ENCODE measurements at places on chromosomes 5 and 9. TPM values are rescaled to one million over a fixed set of nuclear protein-coding genes. Genes with fewer than 3 reads are reported as not detected.

The LSM11 gene
- 4.6 TPM for total RNA-seq

DNA sequence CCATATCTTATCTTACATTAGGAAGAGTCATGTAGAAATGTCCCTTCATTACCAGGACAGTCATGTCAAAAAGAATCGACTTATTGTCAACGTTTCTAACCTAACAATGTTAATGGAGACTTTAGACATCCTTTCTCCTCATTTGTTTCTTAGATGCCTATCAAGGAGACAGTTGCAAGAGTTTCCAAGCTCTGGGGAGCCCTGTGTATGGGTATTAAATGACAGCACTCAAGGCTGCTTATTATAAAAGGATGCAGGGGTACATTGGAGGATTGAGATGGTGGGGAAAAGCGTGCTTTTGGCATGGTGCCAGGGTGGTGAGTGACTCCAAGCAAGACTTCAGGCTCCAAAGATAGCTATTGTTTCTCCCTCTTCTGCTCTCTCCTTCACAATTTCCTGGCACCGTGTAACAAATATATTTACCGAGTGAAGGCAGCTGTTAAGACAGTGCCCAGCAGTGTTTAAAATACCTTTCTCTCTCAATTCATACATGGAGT, 461.3 kb upstream of the CLINT1 start:
- DNase-seq, result no peak

DNA sequence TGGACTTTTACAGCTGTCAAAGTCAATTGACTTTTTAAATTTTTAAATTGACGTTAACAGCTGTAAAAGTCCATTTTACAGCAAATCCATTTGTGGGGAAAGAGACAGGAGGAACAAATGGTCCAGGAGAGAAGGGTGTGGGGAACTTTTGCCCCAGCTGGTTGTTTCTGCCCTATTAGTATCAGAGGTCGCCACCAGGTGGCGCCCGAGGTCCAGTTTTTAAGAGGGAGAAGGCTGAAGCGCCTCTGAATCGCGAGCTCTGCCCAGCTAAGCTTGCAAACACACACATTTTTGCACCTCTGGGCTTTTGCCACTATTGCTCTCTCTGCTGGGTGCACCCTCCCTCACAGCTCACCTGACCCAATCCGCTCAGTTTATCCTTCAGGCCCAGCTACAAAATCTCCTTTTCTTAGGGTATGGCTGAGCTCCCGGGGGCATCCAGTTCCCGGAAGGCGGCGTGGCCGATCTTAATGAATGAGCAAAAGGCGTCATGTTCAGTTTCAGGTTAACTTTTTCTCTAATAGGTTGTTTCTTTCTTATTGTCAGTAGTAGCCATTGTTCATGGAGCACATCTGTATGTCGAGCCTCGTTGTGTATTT, 6.3 kb upstream of the TTLL11 start:
- peak; percentile 59 for DNase-seq

DNA sequence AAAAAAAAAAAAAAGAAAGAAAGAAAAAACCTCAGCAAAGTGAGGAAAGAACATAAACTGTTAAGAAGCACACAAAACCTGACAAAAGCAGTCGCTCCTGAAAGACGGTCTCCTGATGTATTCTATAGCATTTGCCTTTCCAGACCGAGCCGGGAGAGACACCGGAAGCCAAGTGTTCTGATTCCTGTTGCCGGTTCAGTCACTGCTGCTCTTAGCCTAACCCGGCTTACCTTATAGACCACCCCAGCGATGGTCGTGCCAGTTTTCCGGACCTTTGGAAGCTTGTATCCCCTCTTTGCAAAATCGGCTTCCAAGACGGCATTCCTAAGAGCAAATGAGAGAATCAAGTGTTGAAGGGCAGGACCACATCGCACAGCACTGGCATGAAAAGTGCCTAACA, 630 bp downstream of the PSMB7 start:
- no peak for DNase-seq

DNA sequence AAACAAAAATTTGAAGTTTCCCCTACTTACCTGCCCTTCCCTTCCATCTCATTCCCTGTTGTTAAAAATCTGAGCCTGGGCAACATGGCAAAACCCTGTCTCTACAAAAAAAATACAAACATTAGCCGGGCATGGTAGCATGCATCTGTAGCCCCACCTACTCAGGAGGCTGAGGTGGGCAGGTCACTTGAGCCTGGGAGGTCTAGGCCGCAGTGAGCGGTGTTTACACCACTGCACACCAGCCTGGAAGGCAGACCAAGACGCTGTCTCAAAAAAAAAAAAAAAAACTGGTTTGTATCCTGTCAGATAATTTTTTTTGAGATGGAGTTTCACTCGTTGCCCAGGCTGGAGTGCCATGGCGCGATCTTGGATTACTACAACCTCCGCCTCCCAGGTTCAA, 16.3 kb upstream of the REEP5 start:
- no peak for DNase-seq

- DNase-seq, result no peak
These were observed 24.6 kb upstream of the GPR21 start for GRCh38 chr9:123008909-123009308.
